ENCODE measurements at places on chromosomes 5 and 9.

- DNase-seq: no peak
These were observed 11.8 kb downstream of the BTNL8 start for GRCh38 chr5:180910735-180911134.

GRCh38 chr5:53643445-53643844 lies 83.0 kb downstream of the NDUFS4 start:
- no peak for DNase-seq

- DNase-seq: no peak
These were observed 80.5 kb downstream of the IRX2 start for GRCh38 chr5:2670940-2671339.

GRCh38 chr5:135694012-135694411 lies 115.2 kb upstream of the CXCL14 start:
- no peak for DNase-seq

DNA sequence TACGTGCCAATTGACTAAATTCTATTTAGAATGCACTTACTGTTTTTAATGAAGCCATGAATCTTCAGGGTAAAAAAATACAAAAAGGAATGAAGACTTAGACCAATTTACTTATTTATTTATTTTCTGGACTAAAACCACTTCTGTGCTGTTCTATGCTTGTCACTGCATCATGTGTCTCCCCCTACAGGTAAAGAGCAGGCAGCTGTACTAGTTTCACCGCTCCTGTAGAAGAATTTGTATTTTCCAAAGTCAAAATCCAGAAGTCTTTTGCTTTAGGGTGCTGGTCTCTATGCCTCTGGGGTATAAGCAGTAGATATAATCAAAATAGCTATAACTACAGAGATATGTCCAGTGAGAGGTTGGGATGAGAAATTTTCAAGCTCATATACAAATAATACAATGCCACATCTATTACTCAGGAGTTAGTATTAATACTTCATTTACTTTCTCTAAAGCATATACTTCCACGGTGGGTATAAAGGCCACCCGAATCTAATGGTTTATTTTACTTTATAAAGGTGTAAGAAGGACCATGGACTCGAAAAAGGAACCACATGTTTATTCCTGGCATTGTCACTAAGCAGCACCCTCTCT lies 591.5 kb downstream of the RAB3C start:
- peak; percentile 33 for DNase-seq

DNA sequence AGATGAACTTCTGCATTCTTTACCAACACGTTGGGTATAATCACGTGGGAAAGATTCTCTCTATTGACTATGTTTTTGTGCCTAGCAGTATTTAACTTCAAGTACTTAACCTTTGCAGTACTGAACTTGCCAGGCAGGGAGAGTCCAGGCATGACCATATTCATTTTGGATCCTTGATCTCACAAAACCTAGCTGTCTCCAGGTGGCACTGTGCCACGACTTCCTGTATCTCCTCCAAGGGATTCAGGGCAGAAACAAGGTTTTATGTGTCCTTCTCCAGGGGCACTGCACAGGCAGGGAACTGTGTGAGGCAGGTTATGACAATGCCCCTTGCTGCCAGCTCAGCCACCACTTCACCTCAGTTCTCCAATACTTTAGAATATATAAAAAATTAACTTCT lies 11.7 kb upstream of the IFNA5 start:
- DNase-seq: no peak

- DNase-seq: no peak
These were observed 119.3 kb downstream of the RPS23 start for GRCh38 chr5:82158755-82159413.

DNA sequence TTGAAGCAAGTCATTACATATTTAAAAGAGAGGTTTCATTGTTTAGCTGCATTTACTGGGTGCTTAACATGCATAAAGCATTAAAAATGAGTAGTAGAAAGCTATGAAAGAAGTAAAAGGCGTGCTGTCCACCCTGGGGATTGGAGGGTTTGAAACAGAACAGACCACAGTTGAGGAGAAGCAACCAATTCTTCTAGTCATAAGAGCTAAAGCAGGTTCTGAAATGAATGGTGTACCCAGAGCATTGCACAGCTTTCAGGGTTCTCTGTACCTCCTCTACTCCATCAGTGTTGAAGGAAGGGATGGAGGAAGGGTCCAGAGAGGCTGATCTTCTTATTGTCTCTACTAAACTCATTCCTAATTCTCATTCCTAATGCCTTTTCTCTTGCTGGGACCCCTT lies 68.9 kb downstream of the SH3RF2 start:
- DNase-seq: no peak

GRCh38 chr5:58842852-58843251 lies 260.0 kb downstream of the RAB3C start:
- DNase-seq: no peak

GRCh38 chr5:33312571-33313549 lies 127.9 kb upstream of the TARS1 start:
- no peak for DNase-seq

GRCh38 chr9:113160571-113160970 lies 9.8 kb downstream of the SLC31A2 start:
- DNase-seq: no peak

GRCh38 chr5:116546033-116546742 lies 28.4 kb downstream of the SEMA6A start:
- no peak for DNase-seq

DNA sequence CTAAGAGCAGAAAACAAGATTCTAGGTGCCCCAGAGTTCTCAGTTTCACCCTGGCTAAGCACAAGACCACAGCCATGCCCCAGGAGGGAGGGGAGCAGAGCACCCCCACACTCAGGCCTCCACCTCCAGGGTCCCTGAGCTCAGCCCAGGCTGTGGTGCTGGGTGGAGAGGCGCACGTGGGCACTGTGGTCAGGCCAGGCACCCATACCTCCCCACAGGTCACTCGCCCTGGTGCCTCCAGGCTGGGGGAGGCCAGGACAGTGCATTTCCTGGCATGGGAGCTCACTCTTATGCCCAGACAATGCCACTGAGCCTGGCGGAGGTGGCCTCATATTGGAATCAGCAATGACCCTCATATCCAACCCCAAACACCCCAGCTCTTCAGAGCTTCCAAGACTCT lies 78.8 kb downstream of the HRH2 start:
- no peak for DNase-seq
